ENCODE measurements at places on chromosomes 4 and X. TPM values are rescaled to one million over a fixed set of nuclear protein-coding genes. Genes with fewer than 3 reads are reported as not detected.

- DNase-seq: no peak
These were observed 87.8 kb downstream of the WWC2 start for GRCh38 chr4:183186813-183187212.

The SH2D1A gene
- not detected for total RNA-seq

The MAGEA11 gene
- total RNA-seq: not detected

GRCh38 chr4:151955721-151956380, 195.0 kb upstream of the GATB start:
- DNase-seq: no peak

All from frontal cortex (tissue), 4 donors.